ENCODE measurements at places on chromosomes 4 and X. TPM values are rescaled to one million over a fixed set of nuclear protein-coding genes. Genes with fewer than 3 reads are reported as not detected.

DNA sequence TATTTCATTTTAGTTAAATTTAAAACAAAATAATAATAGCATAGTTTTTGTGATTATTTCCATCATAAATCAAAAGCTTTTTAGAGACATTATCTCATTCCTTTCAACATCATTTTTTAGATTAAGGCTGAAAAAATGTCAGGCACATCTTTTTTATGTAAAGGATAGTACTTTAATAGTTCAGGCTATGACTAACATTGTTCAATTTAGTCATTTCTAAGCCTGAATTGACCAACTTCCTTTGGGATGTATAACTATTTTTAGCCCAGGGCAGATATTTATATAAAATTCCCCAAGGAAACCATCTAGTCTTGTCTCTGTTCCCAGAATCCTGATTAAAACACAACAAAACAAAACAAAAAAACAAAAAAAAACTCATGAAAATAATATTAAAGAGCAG lies 145.6 kb upstream of the PCDH18 start:
- H3K27ac ChIP-seq, result no peak overlapping the region
- DNase-seq, result peak; percentile 38
- no peaks in the 10 kb centered on the region for H3K27me3 ChIP-seq
- no peaks in the 10 kb centered on the region for H3K36me3 ChIP-seq
- peaks cover 7% of the 10 kb centered on the region for H3K4me1 ChIP-seq

GRCh38 chr4:18664171-18664570 lies 642.6 kb upstream of the LCORL start:
- no peak overlapping the region for H3K4me3 ChIP-seq
- H3K36me3 ChIP-seq, result no peaks in the 10 kb centered on the region
- no peak for DNase-seq
- H3K4me1 ChIP-seq, result no peaks in the 10 kb centered on the region
- no peak overlapping the region for H3K27ac ChIP-seq

DNA sequence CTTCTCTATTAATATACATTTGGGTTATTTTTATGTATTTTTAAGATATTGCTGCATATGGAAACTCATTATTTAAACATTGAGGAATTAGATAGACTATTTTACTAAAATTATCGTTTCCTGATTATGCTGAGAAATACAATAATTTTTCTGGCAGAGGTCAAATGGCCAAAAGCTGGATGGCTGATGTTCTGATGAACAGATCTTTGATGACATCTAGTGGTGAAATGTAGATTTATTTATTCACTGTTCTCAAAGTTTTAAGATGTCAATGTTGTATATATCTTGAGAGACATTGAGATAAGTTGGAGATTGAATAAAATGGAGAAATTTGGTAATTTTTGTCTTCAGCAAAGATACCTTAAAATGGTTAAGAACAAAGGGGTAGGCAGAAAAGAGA lies 96.2 kb downstream of the UGT8 start:
- DNase-seq, result peak; percentile 49
- H3K27me3 ChIP-seq, result peaks cover 25% of the 10 kb centered on the region
- H3K36me3 ChIP-seq, result no peaks in the 10 kb centered on the region

GRCh38 chrX:73127700-73128241 lies 48.5 kb upstream of the PABPC1L2A start:
- no peak for DNase-seq
- H3K4me3 ChIP-seq, result no peak overlapping the region
- H3K36me3 ChIP-seq, result peaks cover 6% of the 10 kb centered on the region
- no peaks in the 10 kb centered on the region for H3K4me1 ChIP-seq

- no peaks in the 10 kb centered on the region for H3K27me3 ChIP-seq
- H3K4me3 ChIP-seq, result no peak overlapping the region
- peak; percentile 78 for DNase-seq
- no peak overlapping the region for H3K27ac ChIP-seq
- peaks cover 25% of the 10 kb centered on the region for H3K4me1 ChIP-seq
Observed at GRCh38 chrX:41352329-41352838, 18.4 kb downstream of the DDX3X start.

DNA sequence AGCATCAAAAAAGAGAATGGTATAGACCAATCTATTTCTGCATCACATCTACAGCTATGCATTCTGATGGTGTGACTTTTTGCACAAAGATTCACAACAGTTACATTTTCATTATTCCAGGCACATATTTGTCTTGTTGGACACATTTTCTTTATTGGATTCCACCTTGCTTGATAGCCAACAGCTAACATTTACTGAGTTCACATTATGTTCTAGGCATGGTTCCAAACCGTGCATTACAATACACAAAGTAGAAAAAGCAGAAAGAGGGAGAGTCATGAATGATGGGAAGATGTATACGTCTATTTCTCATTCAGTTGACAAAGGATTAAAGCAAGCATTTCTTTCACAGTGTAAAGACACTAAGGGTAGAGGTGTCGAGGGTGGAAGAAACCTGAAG lies 22.9 kb upstream of the CLGN start:
- peak; percentile 37 for DNase-seq
- H3K4me1 ChIP-seq, result peaks cover 16% of the 10 kb centered on the region
- peak overlapping the region; percentile 28 for H3K27ac ChIP-seq

DNA sequence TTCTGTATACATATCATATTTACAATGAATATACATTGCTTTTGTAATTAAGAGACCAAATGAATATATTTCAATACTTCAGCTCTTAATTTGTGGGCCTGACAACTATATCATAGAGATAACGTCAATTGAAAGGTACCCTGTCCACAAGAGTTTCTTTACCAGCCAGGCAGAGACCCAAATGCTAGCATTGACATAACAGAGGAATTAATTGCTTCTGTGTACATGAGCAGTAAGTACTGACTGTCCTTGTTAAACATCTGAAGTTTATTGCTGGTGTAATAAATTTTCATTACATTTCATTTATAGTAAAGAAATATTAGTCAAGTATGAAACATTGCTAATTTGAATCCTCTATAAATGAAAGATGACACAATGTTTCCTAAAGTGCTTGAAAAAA lies 910.8 kb downstream of the CCSER1 start:
- DNase-seq, result no peak
- H3K27ac ChIP-seq, result no peak overlapping the region
- no peaks in the 10 kb centered on the region for H3K4me1 ChIP-seq
- H3K27me3 ChIP-seq, result no peaks in the 10 kb centered on the region
- no peaks in the 10 kb centered on the region for H3K36me3 ChIP-seq

DNA sequence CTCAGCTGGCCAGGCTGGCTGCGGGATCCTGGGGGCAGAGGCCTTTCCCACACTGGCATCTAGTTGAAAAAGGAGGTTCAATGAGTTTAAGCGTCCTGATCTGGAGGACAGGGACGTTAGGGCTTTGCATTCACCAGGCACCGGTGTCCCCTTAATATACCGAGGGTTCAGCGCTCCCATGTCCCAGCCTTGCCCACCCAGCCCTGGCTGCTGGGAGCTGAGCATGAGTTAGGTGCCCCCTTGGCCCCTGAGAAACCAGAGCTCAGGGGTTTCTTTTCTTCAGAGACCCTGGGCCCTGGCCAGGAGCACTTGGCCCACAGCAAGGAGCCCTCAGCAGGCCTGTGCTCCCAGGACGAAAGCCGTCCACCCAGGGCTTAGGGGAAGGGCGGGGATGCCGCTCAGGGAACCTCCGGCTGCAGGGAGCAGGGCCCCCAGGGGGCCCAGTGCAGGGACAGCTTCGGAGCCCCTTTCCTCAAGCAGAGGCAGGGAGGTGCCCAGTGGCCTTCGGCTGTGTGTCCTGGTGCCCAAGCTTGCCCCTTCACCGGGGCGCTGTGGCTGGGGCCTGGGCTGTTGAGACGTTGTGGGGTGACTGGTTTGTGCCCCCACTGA lies 20.9 kb upstream of the DUSP9 start:
- no peak overlapping the region for H3K4me3 ChIP-seq
- H3K27ac ChIP-seq, result no peak overlapping the region
- DNase-seq, result no peak
- peaks cover 35% of the 10 kb centered on the region for H3K27me3 ChIP-seq
- peaks cover 6% of the 10 kb centered on the region for H3K36me3 ChIP-seq

DNA sequence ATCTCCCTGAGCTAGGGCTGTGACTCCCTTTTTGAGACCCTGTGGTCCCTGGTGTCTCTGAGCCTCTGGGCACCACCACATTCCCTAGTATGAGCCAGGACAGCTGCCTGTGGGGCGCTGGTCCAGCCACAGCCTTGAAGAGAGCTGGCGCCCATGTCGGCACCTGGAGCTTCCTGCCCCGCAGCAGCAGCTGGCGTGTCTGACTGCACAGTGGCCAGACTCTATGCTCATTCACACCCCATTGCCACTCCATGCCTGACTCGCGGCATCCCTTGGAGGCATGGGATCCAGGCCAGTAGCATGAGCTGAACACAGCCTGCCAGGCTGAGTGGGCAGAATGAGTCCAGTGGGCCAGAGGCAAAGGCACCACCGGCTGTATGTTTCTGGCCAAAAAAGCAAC lies 8.3 kb upstream of the SPP1 start:
- no peak for DNase-seq
- no peak overlapping the region for H3K27ac ChIP-seq
- no peaks in the 10 kb centered on the region for H3K27me3 ChIP-seq
- no peaks in the 10 kb centered on the region for H3K4me1 ChIP-seq

The SHROOM4 gene
- 0.12 TPM for total RNA-seq

The UBA1 gene
- total RNA-seq, result 248 TPM

The ADH1B gene
- total RNA-seq, result 24.2 TPM

Measured in MCF 10A (cell line).